ENCODE measurements at places on chromosomes 4 and X.

DNA sequence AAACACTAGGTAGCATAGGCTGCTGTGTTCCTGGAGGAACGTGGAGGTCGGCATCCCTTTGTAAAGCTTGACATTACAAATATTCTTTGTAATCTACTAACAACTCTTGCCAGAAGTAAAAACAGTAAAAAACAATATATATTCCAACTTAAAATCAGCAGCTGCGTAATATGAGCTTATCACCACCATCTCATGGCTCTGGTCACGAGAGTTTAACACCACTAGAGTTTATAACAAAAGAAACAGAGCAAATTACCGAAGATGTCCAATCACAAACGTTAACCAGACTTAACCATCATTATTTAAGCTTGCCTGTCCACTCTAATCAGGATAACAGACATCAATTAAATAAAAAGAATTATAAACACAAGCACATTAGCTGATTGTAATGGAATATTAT is 236.7 kb downstream of the PCDH7 start:
- no peak for DNase-seq

- DNase-seq, result no peak
Observed at GRCh38 chrX:4741024-4741423, 1027.6 kb upstream of the PRKX start.

DNA sequence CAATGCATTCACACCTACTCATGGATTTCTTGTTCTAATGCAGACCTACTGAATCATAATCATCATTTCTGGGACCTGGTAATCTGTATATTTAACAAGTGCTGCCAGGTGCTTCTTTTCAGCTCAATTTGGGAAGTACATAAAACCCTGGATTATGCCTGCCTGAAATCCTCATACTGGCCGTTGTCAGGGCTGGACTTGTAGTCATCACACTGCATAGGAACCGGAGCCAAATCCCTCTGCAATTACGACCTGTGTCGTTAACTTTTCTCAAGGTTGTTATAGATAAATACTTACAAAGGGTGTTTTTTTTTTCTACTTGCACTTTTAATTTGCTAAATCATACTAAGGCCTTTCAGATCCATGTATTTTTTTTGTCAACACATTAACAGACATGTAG is 294.9 kb upstream of the PRPS2 start:
- no peak for DNase-seq

- no peak for DNase-seq
Observed at GRCh38 chr4:168654104-168654847, 157.4 kb downstream of the PALLD start.

DNA sequence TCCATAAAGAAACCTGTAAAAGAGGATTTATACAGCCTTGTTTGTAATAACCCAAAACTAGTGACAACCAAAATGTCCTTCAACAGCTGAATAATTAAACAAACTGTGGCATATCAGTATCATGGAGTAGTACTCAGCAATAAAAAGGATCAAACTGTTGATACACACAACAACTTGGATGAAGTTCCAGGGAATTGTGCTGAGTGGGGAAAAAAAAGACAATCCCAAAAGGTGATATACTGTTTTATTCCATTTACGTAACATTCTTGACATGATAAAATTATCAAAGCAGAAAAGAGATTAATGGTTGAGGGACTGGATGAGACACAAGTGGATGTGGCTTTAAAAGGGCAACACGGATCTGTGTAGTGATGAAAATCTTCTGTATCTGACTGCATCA is 7.8 kb downstream of the CLIC2 start:
- no peak for DNase-seq

GRCh38 chrX:84188320-84188834 is 378 bp upstream of the RPS6KA6 start:
- peak; percentile 84 for DNase-seq

GRCh38 chrX:8067754-8068462 is 103.2 kb downstream of the VCX2 start:
- DNase-seq, result no peak

DNA sequence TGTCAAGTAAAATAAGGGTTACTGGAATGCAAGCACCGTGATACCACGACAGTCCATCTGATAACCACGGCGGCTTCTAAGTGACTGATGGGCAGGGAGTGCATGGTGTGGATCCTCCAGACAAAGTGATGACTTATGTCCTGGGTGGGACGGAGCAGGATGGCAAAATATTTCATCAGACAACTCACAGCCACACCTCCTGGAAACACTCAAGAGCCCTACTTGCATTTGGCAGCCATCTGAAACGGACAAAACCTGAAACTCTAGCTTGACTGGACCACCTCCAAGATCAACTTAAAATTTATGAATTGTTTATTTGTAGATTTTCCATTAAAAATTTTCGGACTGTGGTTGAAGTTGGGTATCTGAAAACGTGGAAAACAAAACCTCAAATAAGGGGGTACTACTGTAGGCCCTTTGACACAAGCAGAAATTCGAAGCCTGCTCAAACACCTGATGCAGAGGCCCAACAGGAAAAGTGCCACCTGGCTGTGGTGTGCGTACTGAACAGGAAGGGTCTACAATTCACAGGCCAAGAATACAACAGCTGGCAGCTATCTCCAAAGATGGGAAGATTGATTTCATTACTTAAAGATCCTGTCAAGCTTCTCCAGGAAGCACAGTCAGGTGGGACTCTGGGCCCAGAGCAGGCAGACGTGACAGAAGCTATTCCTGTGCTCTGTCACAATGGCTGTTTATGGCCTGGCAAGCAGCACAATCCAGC is 26.0 kb downstream of the LRIT3 start:
- DNase-seq, result no peak

- no peak for DNase-seq
Observed at GRCh38 chrX:71320126-71320525, 18.6 kb downstream of the ITGB1BP2 start.

- no peak for DNase-seq
Observed at GRCh38 chr4:6374575-6374974, 97.8 kb downstream of the PPP2R2C start.

DNA sequence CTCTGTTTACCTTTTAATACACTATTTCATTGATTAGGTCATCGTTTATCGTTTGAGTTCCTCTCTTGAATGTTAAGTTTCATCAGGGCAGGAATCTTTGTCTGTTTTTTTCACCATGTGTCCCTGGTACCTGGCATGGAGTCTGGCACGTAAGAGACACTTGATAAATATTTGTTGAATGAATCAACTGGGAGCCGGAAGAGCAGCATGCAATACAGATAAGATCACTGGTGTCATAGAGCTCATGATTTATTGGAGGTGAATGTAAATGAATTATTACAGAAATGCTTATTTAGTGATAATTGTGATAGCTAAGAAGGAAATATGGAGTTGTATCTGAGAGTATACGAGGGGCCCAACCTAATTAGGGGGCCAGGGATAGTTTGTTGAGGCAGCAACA is 62.8 kb downstream of the UCHL1 start:
- no peak for DNase-seq

DNA sequence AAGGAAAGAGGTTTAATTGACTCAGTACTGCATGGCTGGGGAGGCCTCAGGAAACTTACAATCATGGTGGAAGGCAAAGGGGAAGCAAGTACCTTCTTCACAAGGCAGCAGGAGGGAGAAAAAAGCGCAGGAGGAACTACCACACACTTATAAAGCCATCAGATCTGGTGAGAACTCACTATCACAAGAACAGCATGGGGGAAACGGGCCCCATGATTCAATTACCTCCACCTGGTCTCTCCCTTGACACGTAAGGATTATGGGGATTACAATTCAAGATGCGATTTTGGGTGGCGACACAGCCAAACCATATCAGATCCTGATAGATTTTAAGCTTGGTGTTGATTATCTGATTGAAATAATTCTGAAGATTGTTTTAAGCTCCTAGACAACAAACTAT is 218.7 kb downstream of the CBR4 start:
- no peak for DNase-seq

DNA sequence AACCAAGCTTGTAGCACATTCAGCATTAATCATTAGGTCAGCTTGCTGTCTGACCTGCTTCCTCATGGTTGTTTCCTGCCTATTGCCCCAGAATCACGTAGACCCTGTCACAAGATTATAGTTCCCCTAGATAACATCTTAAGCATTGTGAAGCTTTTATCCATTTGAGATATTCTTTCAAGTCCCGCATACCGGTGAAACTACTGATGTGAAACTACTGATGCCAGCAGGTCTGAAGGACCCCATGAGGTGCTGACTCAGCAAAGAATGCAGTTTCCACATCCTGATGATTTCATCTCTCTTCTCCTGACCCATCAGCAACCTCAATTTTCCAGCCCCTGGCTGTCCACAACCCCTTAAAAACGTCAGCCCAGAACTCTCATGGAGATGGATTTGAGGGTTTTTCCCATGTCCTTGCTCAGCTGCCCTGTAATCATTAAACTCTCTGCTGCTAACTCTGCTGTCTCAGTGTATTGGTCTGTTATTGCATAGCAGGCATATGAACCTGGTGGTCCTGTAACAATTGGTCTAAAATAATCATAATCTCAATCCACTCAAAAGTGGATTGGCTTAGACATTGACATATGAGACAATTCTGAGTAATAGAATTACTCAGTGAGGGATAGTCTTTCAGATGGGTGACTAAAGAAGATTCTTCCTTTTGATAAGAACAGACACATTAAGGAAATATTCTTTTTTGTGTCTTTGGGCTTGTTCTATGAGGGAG is 26.3 kb upstream of the UBA6 start:
- DNase-seq, result no peak

DNA sequence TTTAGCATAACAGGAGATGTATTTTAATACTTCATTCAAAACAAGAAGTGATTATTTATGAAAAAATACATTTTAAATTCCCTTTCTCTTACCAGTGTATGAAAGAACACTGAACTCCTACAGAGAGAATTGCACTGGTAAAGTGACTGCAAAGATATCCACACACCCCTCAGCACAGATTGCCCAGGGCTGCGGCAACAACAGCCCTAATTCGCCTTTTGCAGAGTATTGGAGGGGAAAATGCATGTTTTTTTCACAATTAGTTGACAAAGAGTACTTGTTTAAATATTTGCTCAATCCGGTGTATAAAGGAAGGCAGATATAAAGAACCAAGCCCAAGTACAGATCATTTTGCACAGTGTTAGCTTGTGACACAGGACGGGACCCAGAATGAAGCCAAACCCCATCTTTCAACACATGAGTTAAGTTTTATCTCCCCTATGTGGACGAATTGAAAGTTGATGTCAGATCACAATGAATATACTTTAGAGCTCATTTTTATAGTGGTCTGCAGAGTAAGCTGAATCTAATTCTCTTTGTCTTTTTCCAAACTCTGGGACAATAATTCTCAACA is 551.4 kb upstream of the IGFBP7 start:
- DNase-seq, result no peak

DNA sequence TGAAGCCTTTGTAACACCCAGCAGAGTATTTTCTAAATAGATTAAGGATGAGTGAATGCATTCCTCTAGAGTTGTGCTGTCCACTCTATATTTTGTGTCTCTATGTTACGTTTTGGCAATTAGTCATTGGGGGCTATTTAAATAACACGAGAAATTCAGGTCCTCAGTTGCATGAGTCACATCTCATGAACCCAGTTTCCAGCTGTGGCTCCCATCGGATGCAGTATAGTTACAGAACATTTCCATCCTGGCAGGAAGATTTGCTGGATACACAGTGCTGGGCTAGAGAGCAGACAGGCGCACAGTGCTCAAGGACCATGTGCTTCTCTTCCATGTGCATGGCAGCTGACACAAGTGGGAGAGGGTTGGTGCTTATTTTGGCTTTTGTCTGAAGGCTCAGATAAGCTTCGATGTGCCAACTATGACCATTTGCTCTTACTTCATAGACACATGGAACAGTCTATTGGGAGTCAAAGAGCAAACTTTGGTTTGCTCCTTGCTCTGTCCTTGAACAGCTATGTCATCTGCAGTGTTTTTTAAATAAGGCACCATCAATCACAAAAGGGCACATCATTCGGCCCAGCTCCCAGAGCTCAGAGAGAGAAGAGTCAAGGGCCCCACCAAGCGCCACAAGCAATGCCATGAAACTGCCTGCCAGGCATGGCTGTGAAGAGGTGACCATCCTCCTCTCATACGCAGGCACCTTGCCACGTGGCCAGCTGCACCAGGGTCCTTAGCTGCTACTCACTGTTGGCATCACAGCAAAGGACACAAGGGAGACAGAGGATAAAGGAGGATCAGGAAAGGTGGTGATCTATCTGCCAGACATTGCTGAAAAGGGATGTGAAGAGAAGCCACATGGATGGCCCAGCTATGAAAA is 8.1 kb upstream of the STS start:
- no peak for DNase-seq

- no peak for DNase-seq
Observed at GRCh38 chr4:56603297-56603696, 77.8 kb downstream of the HOPX start.

GRCh38 chr4:128521156-128521555 is 233.5 kb upstream of the PGRMC2 start:
- no peak for DNase-seq

GRCh38 chr4:1752284-1753041 is 31.1 kb downstream of the TACC3 start:
- peak; percentile 50 for DNase-seq

GRCh38 chrX:136210243-136210642 is 41.0 kb downstream of the MAP7D3 start:
- no peak for DNase-seq

DNA sequence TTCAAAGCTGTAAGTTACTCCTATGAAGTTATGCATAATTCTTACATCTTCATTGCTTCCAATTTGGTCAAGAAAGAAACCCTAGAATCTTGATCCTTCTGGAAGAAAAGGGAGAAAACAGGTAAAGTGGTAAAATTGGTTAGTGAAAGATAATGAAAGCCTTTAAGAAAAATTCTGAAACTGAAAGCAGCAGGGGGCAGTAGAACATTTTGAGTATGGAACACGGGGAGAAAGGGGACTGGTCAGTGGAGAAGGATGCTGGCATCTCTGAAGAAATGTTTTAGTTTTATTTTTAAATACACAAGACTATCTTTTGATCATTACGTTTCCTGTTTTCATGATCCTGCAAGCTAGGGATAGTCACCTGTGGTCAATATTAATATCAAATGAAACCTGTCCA is 54.3 kb downstream of the SLIT2 start:
- no peak for DNase-seq

DNA sequence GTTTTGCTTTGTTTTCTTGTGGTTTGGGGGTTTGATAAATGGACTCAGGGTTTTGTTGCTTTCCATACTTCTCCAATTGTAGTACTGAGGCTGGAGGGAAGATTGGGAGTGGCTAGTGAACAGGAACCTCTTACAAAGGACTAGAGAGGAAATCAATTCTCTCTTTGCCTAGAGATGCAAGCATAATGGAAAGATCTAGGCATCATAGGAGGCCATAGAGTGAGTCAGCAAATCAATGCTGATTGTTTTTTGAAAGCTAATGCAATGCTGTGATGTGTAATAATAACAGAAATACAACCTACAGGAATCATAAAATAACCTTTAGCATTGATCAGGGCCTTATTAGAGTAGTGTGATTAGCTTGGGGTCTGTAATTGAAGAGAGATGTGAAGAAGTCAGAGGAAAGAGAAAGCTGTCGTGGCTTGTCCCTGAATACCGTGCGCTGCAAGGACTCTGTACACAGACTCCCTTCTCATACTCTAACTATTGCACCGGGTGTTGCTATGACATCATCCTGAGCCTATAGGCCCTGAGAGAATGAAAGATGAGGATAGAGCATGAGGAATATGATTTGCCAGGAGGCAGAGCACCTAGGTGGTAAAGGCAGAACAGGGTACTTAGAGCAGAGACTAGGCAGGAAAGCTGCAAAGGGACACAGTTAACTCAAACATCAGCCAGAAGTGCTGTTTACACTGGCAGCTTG is 29.3 kb upstream of the GPR101 start:
- DNase-seq, result no peak

GRCh38 chrX:15398874-15399273 is 14.7 kb upstream of the VEGFD start:
- DNase-seq, result no peak

All from left hindlimb (tissue), 1 donor.